Sciatic nerve (tissue), 2 donors: ENCODE measurements at places on chromosomes 7 and 10. TPM values are rescaled to one million over a fixed set of nuclear protein-coding genes. Genes with fewer than 3 reads are reported as not detected.

The TBL2 gene
- 27.1 TPM for total RNA-seq

The AGMO gene
- 6.9 TPM for total RNA-seq

The GCK gene
- total RNA-seq: 1.9 TPM

- DNase-seq: peak; percentile 68
These were observed 11.3 kb downstream of the CRYGN start for GRCh38 chr7:151428378-151429236.

GRCh38 chr7:1974290-1975101 is 258.2 kb downstream of the MAD1L1 start:
- DNase-seq: no peak

DNA sequence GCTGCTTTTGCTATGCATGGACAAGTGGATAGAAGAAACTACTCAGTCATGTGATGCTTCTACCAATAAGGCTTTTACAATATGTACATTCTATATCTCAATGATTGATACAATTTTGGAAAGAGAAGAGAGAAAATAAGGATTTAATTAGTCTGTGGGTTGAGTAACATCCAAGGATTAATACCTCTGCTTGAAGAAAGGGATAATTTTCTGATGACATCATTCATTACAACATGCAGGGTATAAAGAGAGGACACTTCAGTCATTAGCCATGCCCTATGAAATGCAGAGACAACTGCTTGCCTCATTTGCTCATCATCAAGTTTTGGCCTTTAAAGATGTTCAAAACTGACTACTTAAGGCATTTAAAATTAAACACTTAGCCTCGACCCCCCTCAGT is 237.3 kb downstream of the AHR start:
- DNase-seq: no peak

GRCh38 chr7:116258734-116259133 is 48.4 kb downstream of the TES start:
- no peak for DNase-seq

GRCh38 chr7:93758631-93759030 is 131.9 kb downstream of the TFPI2 start:
- DNase-seq: no peak

DNA sequence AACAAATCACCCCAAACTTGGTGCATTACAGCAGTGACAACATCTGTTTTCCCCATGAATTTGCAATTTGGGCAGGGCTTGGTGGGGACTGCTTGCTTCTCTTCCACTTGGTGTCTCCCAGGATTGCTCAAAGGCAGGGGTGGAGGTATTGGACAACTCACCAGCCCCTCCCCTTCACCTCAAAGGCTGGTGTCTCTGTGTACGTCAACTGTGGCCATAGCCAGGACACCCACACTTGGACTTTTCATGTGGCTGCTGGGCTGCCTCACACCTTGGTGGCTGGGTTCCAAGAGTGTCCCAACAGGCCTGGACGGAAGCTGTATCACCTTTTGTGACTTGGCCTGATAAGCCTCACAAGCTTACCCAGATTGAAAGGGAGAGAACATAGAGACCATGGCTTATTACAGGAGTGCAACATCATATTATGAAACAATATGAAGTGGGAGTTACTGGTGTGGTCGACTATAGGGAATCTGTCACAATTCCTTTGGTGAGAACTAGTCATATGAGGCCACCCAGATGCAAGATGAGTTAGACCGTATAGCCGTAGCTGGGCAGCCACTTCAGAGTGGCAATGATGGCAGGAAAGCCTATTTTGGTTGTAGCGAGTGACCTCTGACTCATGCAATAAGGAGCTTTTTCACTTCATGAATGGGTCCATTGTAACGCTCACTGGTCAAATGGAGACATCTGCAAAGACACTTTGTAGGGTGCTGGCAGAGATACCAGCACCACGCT is 187.6 kb upstream of the ITGB1 start:
- DNase-seq: no peak

DNA sequence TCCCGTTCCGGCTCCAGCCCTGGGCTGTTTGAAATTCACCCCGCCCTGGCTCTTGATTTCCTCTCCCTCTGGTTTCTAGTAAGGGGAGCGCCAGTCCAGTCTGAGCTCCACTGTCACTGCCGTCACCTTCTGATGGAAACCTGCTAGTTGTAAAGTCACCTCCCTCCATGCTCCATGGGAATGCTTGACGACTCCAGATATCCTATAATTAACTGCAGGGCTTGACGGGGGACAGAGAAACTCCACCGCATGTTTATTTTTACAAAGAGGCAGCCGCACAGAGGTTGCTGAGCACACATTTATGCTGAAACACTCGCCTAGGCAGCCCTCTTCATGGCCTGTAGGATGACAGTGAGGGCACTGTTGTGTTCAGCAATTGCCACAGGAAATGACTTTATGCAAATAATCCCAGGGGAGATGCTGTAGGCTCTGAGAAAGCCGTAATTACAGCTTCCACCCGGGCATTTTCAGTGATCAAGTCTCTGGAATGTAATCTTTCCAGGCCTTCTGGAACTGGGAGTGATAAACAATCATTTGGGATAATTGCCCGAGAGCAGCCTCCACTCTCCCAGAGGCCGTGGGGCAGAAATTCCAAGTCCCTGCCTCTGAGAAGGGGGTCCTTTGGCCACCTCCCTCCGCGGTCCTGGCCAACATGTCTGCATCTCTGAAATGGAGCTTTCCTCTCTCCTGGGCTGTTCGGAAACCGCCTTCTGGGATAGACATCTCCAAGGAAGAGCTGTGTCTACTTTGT is 300.5 kb downstream of the KLF6 start:
- DNase-seq: no peak

DNA sequence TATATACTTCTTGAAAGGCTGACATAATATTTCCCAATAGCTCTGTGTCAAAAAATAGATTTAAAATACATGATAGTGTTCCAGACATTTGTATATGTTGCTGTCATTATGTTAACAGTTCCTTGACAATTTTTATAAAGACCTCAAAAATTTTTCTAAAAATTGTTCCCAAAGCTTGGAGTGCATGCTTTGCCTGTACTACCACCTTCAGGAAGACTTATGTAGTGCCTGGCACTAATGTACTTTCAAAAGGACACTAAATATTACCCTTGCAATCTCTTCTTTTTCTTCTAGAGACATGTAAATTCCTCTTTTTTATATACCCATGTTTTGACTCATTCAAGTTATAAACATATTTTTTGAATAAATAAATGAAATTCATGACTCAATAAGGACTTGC is 48.0 kb upstream of the SP8 start:
- no peak for DNase-seq
